GM12878 (cell line): ENCODE measurements at places on chromosomes 2 and 18. TPM values are rescaled to one million over a fixed set of nuclear protein-coding genes. Genes with fewer than 3 reads are reported as not detected.

DNA sequence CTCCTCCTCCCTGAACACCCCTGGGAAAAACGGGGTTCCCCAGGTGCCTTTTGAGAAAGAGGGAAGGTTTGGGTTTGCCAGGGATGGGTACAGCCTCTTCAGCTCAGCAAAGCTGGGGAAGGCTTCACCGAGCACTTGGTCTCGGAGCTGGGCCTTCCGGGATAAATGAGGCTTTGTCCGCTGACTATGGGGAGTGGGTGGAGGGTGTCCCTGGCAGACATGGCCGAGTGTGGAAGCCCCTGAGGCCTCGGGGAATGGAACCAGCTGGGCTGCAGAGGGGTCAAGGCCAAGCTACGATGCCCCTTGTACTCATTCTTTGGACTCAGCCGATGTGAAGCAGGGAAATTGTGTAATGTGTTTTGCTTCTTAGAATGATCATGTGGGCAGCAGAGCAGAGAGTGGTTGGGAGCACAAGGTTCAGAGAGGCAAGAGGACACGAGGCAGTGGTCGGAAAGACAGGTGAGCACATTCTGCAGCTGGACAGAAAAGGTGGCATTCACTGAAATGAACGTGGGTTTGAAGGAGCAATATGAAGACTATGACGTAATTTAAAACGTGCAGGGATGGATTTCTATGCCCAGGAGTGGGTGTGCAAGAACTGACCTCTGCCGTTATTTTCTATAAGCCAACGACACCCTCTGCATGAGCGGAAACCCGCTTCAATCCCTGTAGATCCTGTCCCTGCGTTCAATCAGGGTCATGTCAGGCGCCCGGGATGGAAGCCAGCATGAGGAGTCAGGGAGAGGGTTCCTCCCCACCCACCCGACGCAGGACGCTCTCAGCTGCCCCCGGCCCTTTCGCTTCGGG lies 142.6 kb downstream of the PXDN start:
- H3K36me3 ChIP-seq: no peaks in the 10 kb centered on the region
- H3K4me1 ChIP-seq: no peaks in the 10 kb centered on the region
- no peak for DNase-seq
- H3K27ac ChIP-seq: no peak overlapping the region

- H3K4me3 ChIP-seq: no peak overlapping the region
- no peaks in the 10 kb centered on the region for H3K36me3 ChIP-seq
- H3K27me3 ChIP-seq: no peaks in the 10 kb centered on the region; the same call in 1 of the 2 replicates
- H3K4me1 ChIP-seq: no peaks in the 10 kb centered on the region
- no peak for DNase-seq
These were observed 45.2 kb downstream of the ITGA6 start for GRCh38 chr2:172472446-172473033.

GRCh38 chr2:74849228-74849892 lies 15.4 kb downstream of the HK2 start:
- H3K27ac ChIP-seq: peak overlapping the region; percentile 80
- peak; percentile 62 for DNase-seq
- H3K4me1 ChIP-seq: peaks cover 55% of the 10 kb centered on the region
- peak overlapping the region; percentile 59; the same call in 1 of the 2 replicates for H3K4me3 ChIP-seq

DNA sequence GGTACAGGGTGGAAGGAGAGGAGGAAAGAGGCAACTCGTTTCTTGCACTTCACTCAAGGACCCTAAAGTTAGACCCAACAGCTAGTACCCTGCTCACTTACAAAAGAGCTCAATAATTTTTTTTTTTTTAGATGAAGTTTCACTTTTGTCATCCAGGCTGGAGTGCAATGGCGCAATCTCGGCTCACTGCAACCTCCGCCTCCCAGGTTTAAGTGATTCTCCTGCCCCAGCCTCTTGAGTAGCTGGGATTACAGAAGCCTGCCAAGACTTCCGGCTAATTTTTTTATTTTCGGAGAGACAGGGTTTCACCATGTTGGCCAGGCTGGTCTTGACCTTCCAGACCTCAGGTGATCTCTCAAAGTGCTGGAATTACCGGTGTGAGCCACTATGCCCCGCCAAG lies 4.1 kb downstream of the ASB3 start:
- no peaks in the 10 kb centered on the region for H3K27me3 ChIP-seq
- no peak overlapping the region for H3K27ac ChIP-seq
- H3K4me1 ChIP-seq: 0 out of 2 replicates have a peak, but pooled peaks cover 2% of the 10 kb centered on the region
- no peak for DNase-seq
- no peak overlapping the region for H3K4me3 ChIP-seq
- no peaks in the 10 kb centered on the region; the same call in 1 of the 2 replicates for H3K36me3 ChIP-seq

GRCh38 chr2:166068981-166069380 lies 58.8 kb downstream of the SCN1A start:
- H3K4me1 ChIP-seq: no peaks in the 10 kb centered on the region
- no peak for DNase-seq
- no peak overlapping the region for H3K4me3 ChIP-seq
- no peak overlapping the region for H3K27ac ChIP-seq
- H3K27me3 ChIP-seq: no peaks in the 10 kb centered on the region

- H3K27ac ChIP-seq: no peak overlapping the region
- no peak for DNase-seq
- H3K4me1 ChIP-seq: no peaks in the 10 kb centered on the region
- no peaks in the 10 kb centered on the region for H3K27me3 ChIP-seq
These were observed 60.1 kb downstream of the RDH14 start for GRCh38 chr2:18500333-18500732.

The RAB17 gene
- polyA plus RNA-seq: not detected in 2 replicates

The CTAGE1 gene
- polyA plus RNA-seq: not detected in 2 replicates

DNA sequence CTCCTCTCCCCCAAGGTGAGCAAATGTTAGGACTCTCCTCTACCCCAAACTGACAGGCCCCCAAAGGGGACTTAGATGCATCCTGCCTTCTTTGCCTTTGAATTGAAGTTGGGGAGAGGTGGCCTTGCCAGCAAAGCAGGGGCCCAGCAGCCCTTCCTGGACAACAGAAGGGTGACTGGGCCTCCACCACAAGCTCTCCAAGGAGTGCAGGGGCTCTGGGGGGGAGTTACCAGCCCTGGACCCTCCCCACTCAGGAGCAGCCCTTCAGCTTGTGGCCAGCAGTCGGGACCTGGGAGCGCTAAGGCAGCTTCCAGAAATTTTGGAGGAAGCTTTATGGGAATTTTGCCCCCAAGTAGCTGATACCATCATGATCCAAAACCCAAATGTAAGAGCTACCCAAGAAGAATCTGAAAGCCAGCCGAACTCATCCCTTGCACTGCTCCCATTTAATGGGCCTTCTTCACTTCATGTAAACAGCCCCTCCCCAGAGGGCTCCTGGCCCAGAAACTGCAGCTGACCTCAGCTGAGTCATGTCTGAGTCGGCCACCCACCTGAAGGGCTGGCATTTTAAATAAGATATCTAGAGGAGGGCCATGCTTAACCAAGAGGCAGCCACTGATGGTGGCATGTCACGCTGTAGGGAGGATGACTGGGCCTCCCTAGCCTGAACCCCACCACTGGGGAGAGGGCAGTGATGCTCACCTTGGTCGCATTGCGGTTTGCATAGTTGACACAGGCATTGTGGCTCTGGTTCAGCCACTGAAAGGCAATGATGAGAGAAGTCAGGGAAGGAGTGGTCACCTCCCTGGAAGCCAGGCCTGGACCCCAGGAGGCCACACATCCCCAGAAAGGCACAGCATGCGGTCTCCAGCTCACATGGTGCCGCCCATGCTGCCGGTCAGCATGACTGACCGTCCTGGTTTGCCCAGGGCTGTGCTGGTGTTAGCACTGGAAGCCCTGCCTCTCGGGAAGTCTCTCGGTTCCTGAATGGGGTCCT lies 71.5 kb downstream of the SFXN5 start:
- DNase-seq: no peak
- H3K36me3 ChIP-seq: no peaks in the 10 kb centered on the region
- H3K4me3 ChIP-seq: no peak overlapping the region
- H3K27ac ChIP-seq: no peak overlapping the region

DNA sequence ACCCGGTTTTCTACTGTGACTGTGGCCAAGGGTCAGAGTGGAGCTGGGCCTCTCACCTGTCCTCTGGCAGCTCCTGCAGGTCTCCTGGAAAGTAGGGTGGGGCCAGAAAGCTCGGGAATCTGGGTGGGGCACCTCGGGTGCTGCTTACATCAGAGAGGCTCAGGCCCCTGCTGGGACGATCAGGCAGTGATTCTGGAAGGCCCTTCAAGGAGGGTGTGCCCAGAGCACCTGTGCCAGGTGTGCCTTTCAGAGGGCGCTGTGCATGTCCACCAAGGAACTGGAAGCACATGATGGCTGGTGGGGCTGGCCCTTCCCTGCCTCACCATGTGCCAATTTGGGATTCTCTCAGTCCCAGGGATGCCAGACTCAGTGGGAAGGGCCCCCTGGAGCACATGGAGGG lies 44.0 kb downstream of the ATP6V1C2 start:
- H3K27ac ChIP-seq: no peak overlapping the region
- H3K36me3 ChIP-seq: no peaks in the 10 kb centered on the region
- H3K4me1 ChIP-seq: no peaks in the 10 kb centered on the region
- no peaks in the 10 kb centered on the region for H3K27me3 ChIP-seq
- no peak for DNase-seq

The MEIS1 gene
- not detected in 2 replicates for polyA plus RNA-seq

The ZSWIM2 gene
- polyA plus RNA-seq: not detected in 2 replicates

The KIF5C gene
- 0.25 and 0.27 TPM in 2 replicates for polyA plus RNA-seq

DNA sequence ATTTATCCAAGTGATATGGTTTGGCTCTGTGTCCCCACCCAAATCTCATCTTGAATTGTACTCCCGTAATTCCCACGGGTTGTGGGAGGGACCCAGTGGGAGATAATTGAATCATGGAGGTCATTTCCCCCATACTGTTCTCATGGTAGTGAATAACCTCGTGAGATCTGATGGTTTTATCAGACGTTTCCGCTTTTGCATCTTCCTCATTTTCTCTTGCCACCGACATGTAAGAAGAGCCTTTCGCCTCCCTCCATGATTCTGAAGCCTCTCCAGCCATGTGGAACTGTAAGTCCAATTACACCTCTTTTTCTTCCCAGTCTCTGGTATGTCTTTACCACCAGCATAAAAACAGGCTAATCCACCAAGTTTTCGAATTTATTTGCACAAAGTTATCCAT lies 20.3 kb upstream of the CHST10 start:
- H3K27ac ChIP-seq: no peak overlapping the region
- H3K36me3 ChIP-seq: no peaks in the 10 kb centered on the region
- no peaks in the 10 kb centered on the region for H3K27me3 ChIP-seq
- no peak overlapping the region for H3K4me3 ChIP-seq
- no peaks in the 10 kb centered on the region for H3K4me1 ChIP-seq
- no peak for DNase-seq

DNA sequence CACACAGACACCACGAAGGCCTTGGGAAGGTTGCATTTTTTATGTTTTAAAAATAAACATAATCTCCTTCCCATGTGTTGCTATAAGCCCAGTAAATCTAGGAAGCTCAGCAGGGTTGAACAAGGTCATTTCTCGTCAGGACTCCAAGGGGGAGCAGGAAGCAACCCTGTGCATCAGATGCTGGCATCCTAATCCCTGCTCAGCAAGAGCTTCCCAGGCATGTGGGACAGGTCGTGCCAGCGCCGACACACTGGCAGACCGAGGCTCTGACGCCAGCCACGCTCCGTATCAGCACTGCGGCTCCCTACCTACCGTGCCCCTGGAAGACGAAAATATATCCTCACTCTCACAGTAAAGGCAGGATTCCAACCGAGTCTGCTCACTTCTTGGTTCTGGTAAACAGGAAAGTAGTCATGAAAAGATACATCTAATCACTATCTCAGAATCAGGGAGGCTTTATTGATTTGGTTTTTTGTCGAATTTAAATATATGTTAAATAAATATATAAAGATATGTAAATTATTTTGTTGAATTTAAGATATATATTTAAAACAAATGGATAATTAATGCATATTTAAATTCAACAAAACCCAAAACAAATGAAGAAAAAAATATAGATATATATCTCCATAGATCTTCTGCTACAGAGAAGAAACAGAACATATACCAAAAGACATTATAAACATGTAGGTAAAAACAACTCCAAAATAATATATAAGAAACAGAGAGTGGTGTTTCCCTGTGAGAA lies 61.4 kb downstream of the TXNL1 start:
- H3K4me3 ChIP-seq: no peak overlapping the region
- no peaks in the 10 kb centered on the region for H3K4me1 ChIP-seq
- H3K36me3 ChIP-seq: no peaks in the 10 kb centered on the region
- no peak overlapping the region for H3K27ac ChIP-seq
- no peaks in the 10 kb centered on the region for H3K27me3 ChIP-seq
- no peak for DNase-seq

DNA sequence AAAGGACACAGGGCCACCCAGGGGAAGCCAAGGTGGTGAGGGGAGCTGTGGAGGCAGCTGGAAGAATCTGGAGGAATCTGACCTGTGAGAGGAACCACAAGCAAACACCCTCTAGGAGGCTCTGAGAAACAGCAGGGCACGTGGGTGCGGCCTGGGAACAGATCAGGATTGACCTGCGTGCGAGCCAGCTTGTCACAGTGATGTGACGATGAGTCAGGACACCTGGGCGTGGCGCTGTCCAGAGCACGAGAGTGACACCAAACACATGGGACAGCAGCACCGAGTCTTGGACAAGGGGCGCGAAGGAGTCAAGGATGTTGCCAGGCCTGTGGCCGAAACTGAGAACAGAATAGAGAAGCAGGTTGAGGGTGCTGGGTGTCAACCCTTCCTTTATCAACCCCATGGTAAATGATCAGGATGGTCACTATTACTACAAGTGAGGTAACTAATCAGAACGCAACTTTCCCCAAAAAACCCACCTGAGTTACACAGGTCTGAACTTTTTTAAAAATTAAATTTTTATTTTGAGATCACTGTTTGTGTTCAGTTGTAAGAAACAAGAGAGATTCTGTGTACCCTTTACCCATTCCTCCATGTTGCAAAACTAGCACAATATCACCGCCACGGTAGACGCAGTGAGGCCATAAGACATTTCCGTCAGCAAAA lies 637 bp upstream of the SFT2D3 start:
- H3K4me3 ChIP-seq: peak overlapping the region; percentile 71
- no peaks in the 10 kb centered on the region for H3K36me3 ChIP-seq
- peak; percentile 93 for DNase-seq

The ZNF804A gene
- polyA plus RNA-seq: 0.79 and 1.1 TPM in 2 replicates

DNA sequence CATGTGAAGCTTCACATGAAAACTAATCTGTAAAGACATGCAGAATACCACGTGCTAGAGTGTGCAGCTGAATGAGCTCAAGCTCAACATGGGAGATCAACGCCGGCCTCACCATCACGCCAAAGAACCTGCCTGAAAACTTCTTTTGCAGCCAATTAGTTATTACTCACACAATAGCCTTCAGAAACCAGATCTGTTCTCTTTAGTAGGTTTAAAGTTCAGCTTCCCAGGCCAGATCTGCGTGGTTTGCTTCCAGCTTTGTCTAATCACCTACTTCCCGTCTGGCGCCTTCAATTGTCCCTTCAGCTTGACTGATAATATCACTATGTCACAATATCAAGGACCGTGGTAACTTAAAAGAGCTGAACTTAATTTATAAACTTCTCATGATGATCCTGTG lies 68.0 kb upstream of the ZNF236 start:
- no peaks in the 10 kb centered on the region for H3K36me3 ChIP-seq
- no peaks in the 10 kb centered on the region for H3K4me1 ChIP-seq
- H3K4me3 ChIP-seq: no peak overlapping the region
- no peak for DNase-seq
- no peak overlapping the region for H3K27ac ChIP-seq
- H3K27me3 ChIP-seq: no peaks in the 10 kb centered on the region

- peaks cover 9% of the 10 kb centered on the region; the same call in 1 of the 2 replicates for H3K4me1 ChIP-seq
- DNase-seq: peak; percentile 70
- H3K4me3 ChIP-seq: peak overlapping the region; percentile 95
These were observed 559 bp downstream of the IMMT start for GRCh38 chr2:86194751-86195054.
